ENCODE measurements at places on chromosomes 4 and X.

GRCh38 chr4:84651499-84651898 lies 68.6 kb downstream of the CDS1 start:
- DNase-seq = no peak

DNA sequence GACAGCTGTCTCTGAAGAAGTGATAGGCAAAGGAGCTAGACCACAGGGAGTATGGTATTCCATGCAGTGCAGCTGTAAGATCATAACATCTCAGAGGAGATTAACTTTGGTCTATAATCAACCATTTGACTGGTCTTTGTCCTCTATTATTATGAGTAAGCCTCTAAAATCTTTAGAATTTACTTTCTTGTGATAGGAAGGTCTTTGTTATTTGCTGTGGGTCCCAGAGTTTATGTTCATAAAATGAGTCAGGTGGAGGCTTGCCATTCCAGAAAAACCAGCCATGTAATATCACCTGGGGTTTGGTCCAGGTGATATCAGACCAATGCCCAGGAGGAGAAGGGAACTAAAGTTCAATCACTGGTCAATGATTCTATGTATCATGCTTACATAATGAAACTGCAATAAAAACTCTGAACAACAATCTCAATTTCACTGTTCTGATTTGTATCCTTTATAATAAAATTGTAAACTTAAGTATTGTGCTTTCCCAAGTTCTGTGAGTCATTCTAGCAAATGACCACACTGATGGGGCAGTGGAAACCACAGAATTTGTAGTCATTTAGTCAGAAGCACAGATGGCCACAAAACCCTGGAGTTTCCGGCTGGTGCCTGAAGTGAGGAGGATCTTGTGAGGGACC lies 239.6 kb upstream of the TRAM1L1 start:
- no peak for DNase-seq

GRCh38 chrX:48083212-48083611 lies 11.8 kb upstream of the ZNF630 start:
- no peak for DNase-seq

GRCh38 chr4:143643399-143643798 lies 57.1 kb downstream of the FREM3 start:
- DNase-seq = no peak

- DNase-seq = no peak
These were observed 342.7 kb upstream of the PABPC4L start for GRCh38 chr4:134544303-134544770.

GRCh38 chr4:17476853-17477252 lies 35.0 kb downstream of the QDPR start:
- no peak for DNase-seq

DNA sequence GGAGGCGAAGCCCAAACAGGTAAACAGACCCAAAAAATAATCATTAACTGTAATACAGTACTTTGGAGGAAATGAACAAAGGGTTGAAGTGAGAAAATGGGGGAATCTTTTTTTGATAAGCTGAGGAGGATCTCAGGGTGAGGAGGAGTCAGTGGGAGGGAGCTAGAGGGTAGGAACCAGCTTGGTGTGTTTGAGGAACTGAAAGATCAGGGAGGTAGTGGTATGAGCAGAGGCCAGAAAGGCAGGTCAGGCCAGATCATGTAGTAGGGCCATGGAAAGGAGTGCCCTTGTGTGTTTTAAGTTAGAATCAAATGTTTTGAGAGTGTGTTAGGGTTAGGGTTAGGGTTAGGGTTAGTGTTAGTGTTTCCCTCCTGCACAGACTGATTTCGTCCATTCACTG lies 48.8 kb downstream of the PPP2R2C start:
- DNase-seq = no peak

DNA sequence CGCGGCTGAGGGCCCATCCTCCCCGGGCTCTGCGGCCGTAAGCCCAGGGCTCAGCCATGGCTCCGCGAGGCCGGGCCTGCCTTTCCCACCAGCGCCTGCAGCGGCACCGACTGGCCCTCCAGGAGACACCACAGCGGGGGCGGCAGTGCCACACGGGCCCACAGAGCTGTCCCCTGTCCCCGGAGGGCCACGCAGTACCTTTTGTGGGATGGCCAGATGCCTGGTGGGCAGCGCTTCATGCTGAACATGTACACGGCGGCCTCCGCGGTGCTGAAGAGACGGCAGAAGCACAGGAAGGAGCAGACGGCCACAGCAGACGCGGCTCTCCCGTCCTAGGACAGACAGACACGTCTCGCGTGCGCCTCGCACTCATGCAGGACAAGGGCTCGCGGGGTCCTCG lies 50.4 kb downstream of the GAK start:
- no peak for DNase-seq

All from activated CD8-positive, alpha-beta memory T cell treated with anti-CD3 and anti-CD28 coated beads for 1 hour (primary cell).